Suppressor macrophage (primary cell): ENCODE measurements at places on chromosomes 11 and 22.
A peak's percentile ranks its signal among the peaks of the same experiment; 100 is the strongest.

GRCh38 chr11:35005141-35005780 is 88.8 kb downstream of the PDHX start:
- DNase-seq = no peak

- no peak for DNase-seq
Observed at GRCh38 chr11:2736577-2737225, 36.9 kb upstream of the KCNQ1OT1 start.

DNA sequence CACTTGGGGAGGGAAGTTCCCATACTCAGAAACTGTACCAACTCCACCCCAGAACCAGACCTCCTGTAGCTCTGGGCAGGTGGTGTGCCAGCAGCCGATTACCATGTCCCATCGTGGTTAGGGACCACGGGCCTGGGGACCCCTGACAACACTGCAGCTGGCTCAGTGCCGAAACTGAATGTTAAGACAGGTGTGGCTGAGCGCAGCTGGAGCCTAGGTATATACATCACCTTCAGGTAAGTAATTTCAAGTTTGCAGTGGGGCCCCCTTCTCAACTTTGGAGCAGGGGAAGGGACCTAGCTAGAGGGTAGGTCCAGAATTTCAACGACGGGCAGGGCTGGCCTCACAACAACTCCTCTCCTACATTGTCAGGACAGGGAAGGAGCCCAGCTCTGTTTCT is 20.7 kb upstream of the PISD start:
- no peak for DNase-seq

DNA sequence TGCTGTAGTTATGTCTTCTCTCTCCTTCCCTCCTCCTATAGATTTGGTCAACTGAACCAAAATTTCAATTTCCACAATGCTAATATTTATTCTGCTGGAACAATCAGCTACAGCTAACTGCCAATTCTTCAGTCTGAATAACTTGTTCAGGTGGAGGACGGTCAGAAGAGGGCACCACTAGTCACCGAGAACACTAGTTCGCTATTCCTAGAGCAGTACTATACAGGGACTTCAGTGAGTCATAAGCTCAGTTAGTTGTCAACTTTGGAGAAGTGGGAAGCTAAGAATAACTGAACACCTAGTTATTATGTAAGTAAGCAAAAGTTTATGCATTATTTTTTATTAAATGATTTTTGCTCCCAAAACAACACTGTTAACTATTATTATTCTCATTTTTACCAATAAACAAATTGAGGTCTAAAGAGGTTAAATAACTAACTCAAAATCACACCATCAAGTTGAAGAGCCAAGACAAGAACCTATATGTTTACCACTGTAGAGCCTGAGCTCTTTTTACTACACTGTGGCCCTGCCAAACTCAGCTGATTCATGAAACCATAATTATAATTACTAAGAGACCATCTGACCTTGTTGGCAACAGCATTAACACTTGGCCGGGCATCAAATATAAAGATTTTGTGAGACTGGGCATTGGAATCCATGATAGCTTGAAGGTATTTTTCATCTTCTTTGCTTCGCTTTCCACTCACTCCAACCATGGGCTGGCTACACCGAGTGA is 59.0 kb downstream of the CEP57 start:
- DNase-seq = peak; percentile 47

DNA sequence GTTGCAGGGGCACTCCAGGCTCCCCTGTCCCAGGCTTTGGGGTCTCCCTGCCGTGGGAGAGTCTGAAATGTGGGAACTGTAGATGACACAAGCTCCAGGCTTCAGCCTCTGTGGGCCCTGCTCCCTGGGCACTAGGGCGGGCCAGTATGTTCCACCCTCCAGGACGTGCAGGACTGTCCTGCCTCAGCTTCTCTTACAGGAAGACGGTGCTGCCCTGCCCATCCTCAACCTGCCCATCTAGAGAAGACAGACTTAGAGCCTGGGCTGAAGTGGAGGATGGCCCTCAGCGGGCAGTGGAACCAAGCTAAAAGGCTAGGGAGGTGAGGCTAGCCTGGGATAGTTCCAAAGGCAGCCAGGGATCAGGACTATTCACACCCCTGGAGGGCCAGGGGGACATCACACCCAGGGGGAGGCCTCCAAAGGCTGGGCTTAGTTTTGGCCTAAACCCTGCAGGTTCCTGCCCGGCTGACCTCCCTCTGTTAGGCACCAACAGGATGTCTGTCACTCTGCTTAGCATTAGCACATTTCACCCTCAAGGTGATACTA is 4.0 kb upstream of the CERK start:
- DNase-seq = no peak

DNA sequence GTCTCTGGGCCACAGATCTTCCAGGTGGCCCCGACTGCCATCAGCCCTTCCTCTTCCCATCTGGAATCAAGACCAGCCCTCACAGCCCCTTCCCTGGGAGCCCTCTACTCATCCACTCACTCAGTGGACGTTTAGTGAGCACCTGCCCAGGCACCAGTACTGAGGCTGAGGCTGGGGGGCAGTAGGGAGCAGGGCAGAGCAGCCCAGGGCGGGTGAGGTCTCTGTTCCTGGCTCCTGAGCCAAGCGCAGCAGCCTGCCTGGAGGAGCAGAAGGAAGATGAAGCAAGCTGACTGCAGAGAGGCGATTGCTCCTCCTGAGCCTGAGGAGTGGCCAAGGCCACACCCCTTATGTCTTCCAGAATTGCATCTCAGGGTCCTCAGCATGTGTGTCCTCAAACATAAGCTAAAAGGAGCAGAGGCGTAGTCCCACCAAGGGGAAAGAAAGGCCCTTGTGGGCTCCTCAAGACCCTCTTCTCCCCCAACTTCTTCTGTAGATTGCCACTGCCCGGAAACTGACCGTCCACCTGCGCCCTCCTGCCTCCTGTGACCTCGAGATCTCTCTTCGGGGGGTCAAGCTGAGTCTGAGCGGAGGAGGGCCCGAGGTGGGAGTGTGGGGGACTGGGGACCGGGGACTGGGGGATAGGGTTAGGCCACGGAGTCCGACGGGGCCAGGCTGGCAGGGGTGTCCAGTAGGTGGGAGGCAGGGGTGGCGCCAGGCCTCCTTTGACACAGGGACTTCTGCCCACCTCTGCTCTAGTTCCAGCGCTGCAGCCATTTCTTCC is 5.8 kb downstream of the MAPK8IP2 start:
- no peak for DNase-seq

DNA sequence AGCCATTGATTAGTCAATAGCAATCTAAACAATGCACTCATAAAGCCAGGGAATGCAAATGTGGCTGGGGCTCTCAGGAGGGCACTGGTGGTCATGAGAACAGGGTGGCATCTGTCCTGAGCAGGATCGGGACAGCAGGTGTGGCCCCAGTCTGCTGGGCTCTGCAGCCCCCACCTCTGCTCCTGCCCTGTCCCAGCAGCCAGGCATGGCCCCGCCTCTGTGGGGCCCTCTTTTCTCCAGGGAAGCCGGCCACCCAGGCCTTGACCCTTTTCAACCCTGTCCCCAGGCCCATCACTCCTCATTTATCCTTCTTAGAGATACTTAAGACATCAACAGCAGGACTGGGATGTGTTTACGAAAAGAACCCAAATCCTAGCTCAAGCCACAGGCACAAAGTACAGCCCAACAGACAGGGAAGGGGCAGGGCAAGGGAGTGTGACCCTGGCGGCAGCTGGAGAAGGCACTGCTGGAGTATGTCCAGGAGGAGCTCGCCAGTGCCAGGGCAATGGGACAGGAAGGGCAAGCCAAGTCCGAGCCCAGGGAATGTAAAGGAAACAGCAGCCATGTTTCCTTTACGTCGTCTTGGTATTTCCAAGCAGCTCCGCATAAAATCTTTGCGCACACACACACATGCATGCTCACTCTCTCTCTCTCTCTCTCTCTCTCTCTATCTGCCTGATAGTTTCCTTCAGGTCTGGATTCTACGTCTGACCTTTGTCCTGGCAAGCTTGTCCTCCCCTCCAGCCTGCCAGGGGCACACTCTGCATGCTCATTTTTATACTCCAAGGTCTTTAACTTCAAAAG is 59.9 kb downstream of the DGCR2 start:
- no peak for DNase-seq

DNA sequence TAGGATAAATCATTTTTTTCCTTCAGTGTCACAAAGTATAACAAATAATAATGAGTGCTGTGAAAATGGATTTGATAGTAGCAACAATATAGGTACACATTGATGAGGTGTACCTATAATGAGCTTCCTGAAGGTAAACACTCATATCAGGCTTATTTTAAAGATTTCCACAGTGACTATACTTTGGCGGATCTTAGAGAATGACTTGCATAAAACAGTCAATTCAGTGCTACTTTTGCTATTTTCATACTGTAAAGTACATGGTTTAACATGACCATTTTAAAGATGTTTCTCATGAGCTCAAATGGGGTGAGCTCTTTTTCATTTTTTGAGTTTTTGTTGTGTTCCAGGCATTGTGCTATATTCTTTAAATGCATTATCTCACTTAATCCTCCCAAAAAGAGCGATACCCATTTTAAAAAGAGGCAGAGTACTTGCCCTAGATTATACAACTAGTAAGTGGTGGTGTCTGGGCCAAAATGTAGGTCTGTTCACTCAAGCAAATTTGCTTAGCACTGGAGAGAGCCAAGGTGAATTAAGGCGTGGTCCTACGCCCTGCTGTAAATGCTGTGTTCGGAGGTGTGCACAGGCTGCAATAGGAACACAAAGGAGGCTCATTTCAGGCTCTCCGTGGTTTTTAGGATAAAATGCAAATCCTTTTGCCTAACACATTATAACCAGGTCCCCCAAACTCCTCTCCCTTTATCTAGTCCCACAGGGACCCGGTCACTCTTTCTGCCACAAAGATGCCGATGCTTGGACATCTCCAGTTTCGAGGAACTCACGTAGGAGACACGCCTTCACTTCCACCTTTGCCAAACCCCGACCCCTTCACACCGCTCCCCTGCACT is 617 bp upstream of the ALKBH3 start:
- no peak for DNase-seq

DNA sequence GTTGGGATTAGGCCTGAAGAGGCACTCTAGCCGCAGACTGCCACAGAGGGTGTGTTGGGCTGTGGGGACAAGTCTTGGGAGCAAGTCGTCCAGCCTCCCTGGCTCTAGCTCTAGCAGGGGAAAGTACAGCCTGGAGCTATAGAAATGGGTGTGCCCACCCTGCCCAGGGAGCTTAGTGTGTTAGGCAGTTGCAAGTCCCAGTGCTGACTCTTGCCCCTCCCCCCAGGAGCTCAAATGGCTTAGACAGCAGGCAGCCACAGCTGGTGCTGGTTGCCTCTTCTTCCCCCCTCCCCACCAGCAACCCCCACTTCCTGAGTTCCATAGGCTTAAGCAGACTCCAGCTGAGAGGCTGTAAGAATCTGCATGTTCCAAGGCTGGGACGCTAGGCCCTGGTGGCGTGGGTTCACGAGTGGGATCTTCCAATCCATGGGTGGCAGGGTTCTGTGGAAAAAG is 61.2 kb downstream of the GUCY1A2 start:
- DNase-seq = no peak

GRCh38 chr11:15687342-15687741 is 572.6 kb downstream of the INSC start:
- no peak for DNase-seq

DNA sequence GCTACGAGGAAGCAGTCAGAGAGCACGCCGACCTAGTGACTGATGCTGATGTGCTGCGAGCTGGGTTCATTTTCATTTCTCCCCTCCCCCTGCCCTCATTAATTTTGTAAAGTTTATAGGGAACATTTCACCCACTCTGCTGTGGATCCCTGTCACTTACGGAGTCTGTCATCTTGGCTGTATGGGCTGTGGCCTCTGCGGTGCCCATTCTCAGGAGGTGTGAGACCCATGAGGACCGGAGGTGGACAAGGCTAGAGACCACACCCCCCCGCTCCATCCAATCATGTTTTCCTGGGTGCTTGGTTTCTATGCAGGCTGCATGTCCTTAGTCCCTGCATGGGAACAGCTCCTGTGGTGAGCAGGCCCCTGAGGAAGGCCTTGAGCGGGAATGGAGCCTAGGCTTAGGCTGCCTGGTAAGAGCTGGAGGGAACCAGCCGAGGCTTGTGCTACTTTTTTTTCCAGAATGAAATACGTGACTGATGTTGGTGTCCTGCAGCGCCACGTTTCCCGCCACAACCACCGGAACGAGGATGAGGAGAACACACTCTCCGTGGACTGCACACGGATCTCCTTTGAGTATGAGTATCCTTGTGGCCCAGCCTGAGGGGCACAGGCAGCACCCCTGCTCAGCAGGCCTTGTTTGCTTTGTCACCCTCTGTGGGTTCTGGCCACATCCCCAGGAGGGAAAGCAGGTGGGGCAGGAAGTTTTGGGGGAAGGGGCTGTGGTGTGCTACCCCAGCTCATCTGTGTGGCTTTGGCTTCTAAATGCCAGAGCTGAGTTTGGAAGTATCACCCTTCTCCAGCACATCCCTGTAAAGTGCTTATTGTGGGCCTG is 19.1 kb downstream of the CLDN5 start:
- no peak for DNase-seq

DNA sequence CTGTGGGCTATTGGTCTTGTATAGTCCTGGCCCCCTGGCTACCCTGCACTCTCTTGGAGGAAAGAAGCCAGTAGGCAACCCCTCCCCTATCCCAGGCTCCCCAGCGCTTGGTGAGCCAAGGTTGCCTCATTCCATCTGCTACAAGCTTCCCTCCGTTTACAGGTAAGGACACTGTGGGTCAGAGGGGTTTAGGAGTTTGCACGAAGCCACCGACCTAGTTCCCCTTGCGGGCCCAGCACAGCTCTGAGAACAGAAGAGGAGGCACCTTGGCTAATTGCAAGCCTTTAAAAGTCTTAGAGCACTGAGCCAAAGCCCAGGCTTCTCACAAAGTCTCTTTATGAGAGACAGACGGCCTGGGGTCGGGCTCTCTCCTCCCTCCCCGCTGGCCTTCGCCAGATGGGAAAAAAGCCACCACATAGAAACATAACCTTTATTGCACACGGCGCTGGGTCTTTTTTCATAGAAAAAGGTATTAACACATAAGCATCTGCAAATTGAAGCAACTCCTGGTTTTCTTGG is 99.8 kb downstream of the CEP164 start:
- no peak for DNase-seq

DNA sequence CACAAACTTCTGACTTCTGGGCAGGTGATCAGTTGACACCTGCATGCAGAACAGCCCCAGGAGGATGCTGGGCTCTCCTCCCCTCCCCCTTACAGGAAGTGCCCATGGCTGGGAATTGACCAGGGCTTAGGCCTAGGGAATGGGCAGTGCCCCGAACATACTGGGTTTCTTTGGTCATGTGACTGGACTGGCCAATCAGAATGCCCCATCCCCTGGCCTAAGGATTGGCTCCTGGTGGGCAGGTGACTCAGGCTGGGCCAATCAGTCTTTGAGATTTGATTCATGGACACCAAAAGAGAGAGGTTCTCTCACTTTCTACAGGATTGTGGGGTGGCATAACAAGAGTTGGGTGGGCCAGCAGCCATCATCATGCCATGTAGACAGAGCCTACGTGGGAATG is 37.1 kb downstream of the MCM5 start:
- no peak for DNase-seq

DNA sequence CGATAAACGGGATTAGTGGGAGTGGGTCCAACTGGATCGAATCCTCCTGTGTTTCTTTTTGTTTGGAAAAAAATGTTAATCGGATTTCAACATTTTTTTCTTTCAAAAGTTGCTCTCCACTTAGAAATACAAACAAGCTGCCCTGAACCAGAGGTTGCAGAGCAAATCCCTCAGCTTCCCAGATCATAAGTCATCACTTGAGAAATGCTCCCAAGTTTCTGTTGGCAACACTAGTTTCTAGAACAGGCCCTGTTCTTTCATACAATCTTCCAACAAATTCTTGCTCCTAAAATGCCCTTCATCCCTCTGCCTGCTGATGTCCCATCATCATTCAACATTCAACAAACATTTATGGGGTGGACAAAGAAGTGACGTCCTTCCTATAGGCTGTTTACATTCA is 1.3 kb upstream of the MLC1 start:
- DNase-seq = no peak

- no peak for DNase-seq
Observed at GRCh38 chr11:78694152-78694551, 119.5 kb upstream of the NARS2 start.
